ENCODE measurements at places on chromosomes 12 and 14.

DNA sequence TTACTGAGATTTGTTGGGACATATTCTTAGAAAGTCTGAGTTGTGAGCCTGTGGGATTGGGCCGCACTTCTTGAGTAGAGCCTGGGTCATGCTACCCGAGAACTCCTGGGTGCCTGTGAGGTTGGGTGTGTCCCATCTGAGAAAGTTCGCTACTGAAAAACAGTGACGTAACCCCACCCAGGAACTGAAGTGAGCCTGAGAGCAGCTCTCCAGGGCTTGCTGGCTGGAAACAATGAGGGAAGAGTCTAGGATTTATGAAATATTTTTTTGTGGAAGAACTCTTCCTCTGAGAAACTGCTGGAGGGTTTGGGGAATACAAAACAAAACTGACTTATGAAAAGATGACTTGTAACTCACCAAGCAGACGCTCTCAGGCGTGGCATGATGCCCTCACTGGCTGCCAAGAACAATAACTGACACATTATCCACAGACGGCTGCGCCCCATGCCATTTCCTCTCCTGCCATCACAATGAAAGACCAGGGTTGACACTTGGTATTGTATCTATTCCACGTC lies 69.2 kb downstream of the RASSF3 start:
- no peak for DNase-seq

GRCh38 chr12:47026291-47026690 lies 53.1 kb upstream of the PCED1B start:
- no peak for DNase-seq

- DNase-seq, result peak; percentile 30
Observed at GRCh38 chr14:58866391-58866790, 228.6 kb downstream of the DACT1 start.

DNA sequence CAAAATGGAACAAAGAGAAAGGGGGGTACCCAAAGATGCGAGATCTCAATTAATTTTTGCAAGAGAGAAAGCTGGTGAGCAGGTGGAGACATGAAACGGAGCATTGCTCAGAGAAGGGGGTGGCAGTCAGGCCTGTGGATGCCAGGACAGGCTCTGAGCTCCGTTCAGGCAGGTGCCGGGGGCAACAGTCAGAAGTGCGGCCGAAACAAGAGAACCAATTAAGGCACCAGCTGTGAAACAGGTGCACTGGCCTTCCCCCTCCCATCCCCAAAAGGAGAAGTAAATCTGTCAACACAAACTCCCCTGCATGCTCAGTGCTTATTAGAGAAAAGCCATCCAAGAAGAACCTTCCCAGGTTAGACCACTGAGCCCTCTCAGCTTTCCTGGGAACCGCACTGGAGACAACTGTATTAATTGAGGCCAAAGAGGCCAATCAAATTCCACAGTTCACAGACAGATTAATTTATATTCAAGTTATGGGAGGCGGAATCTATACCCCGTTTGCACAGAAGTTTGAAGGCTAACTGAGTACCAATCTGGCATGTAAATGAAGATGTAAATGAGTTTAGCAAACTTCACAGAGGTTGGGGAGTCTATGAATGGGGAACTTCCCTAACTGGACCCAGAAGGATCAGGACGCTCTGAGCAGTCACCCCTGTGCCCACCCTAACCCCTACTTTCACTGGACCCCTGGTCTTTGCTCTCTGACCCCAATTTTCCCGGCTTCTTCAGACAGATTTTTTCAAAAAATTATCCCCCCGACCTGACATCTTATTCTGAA lies 20.9 kb downstream of the OAS2 start:
- no peak for DNase-seq

- no peak for DNase-seq
Observed at GRCh38 chr12:120093336-120093591, 23.3 kb downstream of the RAB35 start.

DNA sequence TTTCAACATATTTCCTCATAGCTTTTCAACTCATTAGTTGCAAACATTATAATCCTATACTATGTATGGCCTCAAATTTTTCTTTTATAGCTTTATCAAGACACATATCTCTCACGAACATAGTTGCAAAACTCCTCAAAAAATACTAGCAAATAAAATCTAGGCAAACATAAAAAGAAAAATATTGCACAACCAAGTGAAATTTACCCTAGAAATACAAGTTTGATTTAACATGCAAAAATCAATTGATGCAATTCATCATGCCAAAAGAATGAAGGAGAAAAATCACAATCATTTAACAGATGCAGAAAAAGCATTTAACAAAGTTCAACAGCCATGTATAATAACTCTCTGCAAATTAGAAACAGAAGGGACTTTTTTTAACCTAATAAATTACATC lies 33.3 kb upstream of the KCNH5 start:
- DNase-seq, result no peak

GRCh38 chr14:88552876-88553275 lies 1.9 kb downstream of the PTPN21 start:
- DNase-seq, result no peak

DNA sequence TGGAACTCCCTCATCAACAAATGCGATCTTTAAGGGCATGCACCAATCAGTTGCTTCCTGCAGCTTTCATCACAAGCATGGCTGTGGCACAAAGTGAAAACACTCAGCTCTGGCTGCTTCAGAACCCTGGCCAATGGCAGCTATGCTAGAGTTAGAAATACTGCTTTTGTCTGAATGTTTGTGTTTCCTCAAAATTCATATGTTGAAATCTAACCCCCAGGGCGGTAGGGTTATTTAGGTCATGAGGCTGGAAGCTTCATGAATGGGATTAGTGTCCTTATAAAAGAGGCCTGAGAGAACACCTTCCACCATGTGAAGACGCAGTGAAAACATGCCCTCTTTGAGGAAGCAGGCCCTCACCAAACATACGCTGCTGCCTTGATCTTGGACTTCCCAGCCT lies 453.9 kb downstream of the SNAPC1 start:
- no peak for DNase-seq

GRCh38 chr12:108423486-108423885 lies 84.4 kb upstream of the CMKLR1 start:
- DNase-seq, result no peak

DNA sequence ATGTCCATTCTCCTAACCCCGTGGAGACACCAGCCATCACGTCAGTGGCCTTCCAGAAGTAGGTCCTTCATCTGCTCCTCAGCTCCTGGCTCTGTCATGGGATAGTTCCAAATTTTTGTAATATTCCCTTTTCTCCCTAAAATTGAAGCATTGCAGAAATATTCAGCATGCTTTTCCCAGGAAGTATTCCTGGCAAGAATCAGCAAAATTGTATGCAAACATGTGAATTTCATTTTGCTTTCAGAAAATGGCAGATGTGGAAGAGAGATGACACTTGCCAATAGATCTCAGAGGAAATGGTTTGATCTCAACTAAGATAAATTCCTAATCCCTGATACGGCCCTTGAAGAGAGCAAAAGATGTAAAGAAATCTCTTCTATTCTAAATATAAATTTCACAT lies 298.9 kb downstream of the ITPR2 start:
- no peak for DNase-seq
